NCI-H82 (cell line): ENCODE measurements at places on chromosomes 16 and 17.

- DNase-seq: no peak
Observed at GRCh38 chr17:49747632-49748031, 16.3 kb downstream of the FAM117A start.

- DNase-seq: no peak
Observed at GRCh38 chr17:8884336-8884990, 17.0 kb upstream of the PIK3R6 start.

DNA sequence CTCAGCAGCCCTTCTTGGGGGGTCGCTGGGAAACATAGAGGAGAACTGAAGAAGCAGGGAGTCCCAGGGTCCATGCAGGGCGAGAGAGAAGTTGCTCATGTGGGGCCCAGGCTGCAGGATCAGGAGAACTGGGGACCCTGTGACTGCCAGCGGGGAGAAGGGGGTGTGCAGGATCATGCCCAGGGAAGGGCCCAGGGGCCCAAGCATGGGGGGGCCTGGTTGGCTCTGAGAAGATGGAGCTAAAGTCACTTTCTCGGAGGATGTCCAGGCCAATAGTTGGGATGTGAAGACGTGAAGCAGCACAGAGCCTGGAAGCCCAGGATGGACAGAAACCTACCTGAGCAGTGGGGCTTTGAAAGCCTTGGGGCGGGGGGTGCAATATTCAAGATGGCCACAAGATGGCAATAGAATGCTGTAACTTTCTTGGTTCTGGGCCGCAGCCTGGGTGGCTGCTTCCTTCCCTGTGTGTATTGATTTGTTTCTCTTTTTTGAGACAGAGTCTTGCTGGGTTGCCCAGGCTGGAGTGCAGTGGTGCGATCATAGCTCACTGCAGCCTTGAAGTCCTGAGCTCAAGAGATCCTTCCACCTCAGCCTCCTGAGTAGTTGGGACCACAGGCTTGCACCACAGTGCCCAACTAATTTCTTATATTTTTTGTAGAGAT is 3.4 kb downstream of the STH start:
- peak; percentile 86 for DNase-seq

- no peak for DNase-seq
Observed at GRCh38 chr16:85424260-85425073, 188.7 kb upstream of the GSE1 start.

DNA sequence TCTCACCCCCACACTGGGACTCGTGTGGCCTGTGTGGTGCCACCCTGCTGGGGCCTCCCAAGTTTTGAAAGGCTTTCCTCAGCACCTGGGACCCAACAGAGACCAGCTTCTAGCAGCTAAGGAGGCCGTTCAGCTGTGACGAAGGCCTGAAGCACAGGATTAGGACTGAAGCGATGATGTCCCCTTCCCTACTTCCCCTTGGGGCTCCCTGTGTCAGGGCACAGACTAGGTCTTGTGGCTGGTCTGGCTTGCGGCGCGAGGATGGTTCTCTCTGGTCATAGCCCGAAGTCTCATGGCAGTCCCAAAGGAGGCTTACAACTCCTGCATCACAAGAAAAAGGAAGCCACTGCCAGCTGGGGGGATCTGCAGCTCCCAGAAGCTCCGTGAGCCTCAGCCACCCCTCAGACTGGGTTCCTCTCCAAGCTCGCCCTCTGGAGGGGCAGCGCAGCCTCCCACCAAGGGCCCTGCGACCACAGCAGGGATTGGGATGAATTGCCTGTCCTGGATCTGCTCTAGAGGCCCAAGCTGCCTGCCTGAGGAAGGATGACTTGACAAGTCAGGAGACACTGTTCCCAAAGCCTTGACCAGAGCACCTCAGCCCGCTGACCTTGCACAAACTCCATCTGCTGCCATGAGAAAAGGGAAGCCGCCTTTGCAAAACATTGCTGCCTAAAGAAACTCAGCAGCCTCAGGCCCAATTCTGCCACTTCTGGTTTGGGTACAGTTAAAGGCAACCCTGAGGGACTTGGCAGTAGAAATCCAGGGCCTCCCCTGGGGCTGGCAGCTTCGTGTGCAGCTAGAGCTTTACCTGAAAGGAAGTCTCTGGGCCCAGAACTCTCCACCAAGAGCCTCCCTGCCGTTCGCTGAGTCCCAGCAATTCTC is 27.4 kb downstream of the STH start:
- DNase-seq: peak; percentile 35

DNA sequence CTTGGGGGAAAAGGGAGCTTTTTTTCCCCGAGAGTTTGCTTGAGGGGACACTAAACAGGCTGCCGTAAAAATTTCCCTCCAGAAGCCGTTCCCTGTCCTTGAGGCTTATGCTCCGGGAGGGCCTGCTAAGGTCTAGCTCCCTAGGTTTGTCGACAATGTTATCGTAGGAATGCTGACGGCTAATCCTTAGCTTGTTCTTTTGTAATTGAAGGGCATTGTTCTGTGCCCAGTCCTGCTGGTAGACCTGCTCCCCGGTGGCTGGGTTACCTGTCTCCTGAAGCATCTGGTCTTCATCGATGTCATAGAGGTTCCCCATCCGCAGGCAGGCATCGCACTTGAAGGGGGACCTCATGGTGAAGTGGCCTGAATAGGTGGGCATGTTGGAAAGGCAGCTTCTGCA is 418.7 kb downstream of the GRIN2A start:
- DNase-seq: no peak
